Stimulated activated CD8-positive, alpha-beta memory T cell treated with anti-CD3 and anti-CD28 coated beads, Interleukin-7, amount 100 ng/mL, for 4 hours (primary cell): ENCODE measurements at places on chromosomes 12 and 14.

DNA sequence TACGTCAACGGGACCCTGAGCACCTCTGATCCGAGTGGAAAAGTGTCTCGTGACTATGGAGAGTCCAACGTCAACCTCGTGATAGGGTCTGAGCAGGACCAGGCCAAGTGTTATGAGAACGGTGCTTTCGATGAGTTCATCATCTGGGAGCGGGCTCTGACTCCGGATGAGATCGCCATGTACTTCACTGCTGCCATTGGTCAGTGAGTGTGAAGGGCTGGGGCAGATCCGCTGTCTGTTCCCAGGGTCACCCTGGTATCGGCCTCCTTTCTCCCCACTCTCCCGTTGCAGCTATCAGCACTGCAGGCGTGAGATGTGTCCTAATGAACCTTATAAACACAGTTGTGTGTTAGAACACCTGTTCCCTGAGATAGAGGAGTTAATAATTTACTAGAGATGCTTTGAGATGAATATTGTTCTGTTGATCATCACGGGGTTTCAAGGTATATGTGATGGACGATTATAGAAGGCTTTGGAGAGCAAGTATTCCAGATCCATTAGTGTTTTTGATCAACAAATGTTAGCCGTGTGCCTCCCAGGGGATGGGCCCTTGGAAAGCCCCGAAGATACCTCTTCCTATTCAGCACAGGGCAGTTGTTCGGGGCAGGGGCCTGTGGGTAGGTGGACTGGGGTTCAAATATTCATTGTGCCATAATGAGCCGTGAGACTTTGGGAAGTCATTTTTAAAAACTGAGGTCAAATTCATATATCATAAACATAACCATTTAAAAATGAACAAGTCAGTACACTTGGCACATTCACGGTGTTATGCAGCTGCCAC is 33.6 kb downstream of the ADGRD1 start:
- DNase-seq = no peak

GRCh38 chr14:92507174-92507768 is 6.3 kb upstream of the RIN3 start:
- no peak for DNase-seq

DNA sequence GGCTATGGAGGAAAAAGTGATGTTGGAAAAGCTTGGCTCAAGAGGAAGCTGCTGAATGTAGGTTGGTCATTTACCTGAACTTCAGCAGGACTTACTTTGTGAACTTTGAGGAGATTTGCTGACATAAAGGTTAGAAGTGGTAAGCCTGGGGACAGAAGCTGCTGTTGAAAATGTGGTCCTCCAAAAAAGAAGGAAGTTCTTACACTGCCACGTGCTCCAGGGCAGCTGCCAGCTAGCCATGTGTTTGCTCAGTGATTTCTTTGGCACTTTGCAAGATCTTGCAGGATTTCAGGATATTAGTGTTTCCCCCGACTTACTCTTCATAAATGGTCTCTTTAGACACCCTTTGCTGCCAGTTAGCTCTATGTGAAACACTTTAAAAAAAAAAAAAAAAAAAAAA is 14.8 kb upstream of the DYRK2 start:
- DNase-seq = no peak

DNA sequence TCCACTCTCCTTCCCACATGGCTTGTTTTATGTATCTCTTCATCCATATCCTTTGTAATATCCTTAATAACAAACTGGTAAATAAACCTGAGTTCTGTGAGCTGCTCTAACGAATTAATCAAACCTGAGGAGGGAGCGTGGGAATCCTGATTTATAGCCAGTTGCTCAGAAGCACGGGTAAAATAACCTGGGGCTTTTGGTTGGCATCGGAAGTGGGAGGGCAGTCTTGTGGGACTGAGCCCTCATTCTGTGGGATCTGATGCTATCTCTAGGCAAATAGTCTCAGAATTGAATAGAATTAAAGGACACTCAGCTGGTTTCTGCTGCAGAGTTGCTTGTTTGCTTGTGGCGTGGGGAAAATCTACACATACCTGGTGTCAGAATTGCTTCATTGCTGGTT is 17.5 kb upstream of the LDHB start:
- no peak for DNase-seq

DNA sequence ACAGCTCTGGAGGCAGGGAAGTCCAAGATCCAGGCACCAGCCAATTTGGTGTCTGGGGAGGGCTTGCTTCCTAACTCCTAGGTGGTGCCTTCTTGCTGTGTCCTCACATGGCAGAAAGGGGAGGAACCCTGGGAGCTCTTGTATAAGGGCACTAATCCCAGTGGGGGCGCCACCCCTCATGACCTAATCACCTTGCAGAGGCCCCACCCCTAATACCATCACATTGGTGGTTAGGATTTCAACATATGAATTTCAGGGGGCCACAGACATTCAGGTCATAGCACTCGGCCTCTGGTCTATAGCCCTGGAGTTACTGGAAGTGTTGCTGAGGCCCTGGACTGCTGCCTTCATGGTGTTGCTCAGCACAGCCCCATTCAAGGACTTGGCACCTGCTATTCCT is 14.6 kb downstream of the PSMD9 start:
- no peak for DNase-seq

- DNase-seq = no peak
These were observed 39.9 kb upstream of the DHRS7 start for GRCh38 chr14:60204843-60205774.

DNA sequence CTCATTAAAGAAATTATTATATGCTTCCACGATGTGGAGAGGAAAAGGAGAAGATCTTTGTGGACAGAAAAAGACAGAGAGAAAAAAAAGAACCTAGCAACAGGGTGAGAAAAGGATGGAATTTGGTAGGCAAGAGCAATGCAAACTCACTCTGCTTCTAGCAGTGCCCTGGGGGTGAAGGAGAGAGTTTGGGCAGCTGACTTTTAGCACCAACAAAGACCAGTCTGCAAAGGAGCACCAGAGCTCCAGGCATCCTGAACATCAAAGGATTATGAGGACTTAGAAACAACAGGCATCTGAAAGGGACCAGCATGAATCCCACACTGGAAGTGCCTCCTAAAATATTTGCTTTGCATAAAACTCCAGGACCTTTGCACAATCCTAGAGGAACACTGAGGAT is 32.8 kb upstream of the RERG start:
- DNase-seq = no peak

GRCh38 chr12:125100551-125101434 is 35.6 kb downstream of the AACS start:
- no peak for DNase-seq
